ENCODE measurements at places on chromosomes 4 and X. TPM values are rescaled to one million over a fixed set of nuclear protein-coding genes. Genes with fewer than 3 reads are reported as not detected.

SPANXN3 gene
- 1.2 TPM for total RNA-seq

DNA sequence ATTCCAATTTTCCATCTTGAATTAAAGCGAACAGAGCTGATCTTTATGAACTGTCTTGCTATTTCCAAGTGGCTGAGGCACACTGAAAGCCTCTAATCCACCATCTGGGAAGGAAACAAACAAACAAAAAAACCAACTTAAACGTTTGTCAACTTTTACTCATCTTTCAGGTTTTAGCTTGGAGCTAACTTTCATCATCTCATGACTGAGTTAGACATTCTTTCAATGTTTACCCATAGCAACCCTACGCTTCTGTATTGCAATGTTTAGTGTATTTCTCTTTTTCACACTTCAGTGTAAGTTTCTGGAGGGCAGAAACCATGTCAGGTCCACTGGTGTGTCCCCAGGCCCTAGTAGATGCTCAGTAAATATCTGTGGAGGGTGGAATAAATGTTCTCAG, 343.8 kb downstream of the GBA3 start:
- no peak for DNase-seq

SPIN4 gene
- 1.7 TPM for total RNA-seq

GRCh38 chr4:154610582-154610981, 1.9 kb downstream of the FGG start:
- DNase-seq, result no peak

PASD1 gene
- total RNA-seq, result not detected
